ENCODE measurements at places on chromosomes 3 and 15. TPM values are rescaled to one million over a fixed set of nuclear protein-coding genes. Genes with fewer than 3 reads are reported as not detected.

The SLC51B gene
- 21.2 TPM for total RNA-seq

The SMAD6 gene
- 21.0 TPM for total RNA-seq

The SPINK8 gene
- total RNA-seq: not detected

The FILIP1L gene
- total RNA-seq: 0.17 TPM

The BMF gene
- total RNA-seq: 1.6 TPM

The FBXL22 gene
- 0.25 TPM for total RNA-seq

The FEZF2 gene
- not detected for total RNA-seq

The PDIA3 gene
- 364 TPM for total RNA-seq

The CD200R1 gene
- total RNA-seq: 0.06 TPM

The UTS2B gene
- total RNA-seq: not detected

The RGMA gene
- total RNA-seq: 0.17 TPM

The ST8SIA2 gene
- 0.53 TPM for total RNA-seq

The HAPLN3 gene
- 22.9 TPM for total RNA-seq

The LINGO1 gene
- total RNA-seq: 9.3 TPM

The SCAMP5 gene
- total RNA-seq: 14.2 TPM

Data from A549 treated with GW870086 at 1 μM for 4 hours (cell line).